ENCODE measurements at places on chromosomes 11 and 22.

DNA sequence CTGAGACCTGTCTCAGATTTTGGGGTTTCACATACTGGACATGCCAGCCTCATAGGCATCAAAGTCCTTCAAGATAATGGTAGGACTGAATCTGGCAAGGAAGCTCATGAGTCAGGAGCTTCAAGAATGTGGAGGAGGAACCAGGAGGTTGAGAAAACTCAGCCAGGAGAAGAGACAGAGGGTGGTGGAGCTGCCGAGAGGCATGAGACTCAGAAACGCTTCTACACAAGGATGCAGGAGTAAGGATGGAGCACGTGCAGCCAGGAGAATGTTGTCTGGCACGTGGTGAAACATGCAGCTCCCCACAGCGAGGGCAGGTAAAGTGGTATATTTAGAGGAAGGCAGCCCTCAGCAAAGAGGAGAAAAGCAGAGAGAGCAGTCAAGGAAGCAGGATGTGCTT lies 148.7 kb upstream of the ISX start:
- no peak for DNase-seq

DNA sequence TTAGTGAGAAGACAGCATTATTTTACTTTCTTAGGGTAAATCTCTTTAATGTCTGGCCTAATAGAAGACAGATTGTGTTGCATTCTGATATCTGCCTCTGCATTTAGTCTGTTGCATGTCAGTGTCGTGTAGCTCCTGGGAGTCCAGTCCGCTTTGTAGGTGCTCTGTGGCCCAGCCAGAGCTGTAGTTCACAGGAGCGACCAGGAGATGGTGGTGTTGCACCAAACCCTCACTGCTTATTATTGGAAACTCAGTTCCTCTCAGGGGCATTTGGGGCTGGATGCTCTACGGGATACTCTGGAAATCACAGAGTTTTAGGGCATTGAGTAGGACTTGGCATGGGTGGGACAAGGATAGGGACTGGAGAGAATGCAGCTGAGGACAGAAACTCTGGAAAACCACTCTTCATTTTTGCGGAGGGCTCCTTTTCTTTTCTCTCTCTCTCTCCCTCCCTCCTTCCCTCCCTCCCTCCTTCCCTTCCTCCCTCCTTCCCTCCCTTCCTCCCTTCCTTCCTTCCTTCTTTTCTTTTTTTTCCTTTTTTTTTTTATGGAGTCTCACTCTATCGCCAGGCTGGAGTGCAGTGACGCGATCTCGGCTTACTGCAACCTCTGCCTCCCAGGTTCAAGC lies 21.7 kb downstream of the MIAT start:
- peak; percentile 69 for DNase-seq

- DNase-seq = peak; percentile 97
Measured at GRCh38 chr11:75814677-75815344, at the start of gene UVRAG. Gene UVRAG, plus strand, starts transcription at chr11:75815210. Its CDS starts 198 bp downstream, at chr11:75815408.

GRCh38 chr11:1832920-1833295 lies 1.9 kb upstream of the SYT8 start:
- no peak for DNase-seq

DNA sequence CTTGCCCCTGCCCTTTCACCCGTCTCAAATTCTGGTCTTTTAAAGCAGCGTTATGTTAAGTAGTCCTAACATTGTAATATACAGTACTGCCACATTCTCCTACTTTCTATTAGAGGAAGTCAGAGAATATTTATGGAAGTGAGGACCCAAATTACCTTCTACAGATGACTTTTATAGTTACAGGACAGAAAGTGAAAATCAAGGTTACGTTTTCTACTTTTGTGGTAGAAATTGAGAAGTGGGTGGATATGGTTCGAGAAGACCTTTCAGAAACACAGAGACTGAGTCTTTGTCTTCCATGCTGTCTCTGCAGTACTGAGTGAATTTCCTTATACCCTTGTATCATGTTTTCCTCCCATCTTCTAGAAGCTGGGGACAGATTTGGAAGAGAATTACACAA lies 17.1 kb downstream of the SC5D start:
- no peak for DNase-seq

DNA sequence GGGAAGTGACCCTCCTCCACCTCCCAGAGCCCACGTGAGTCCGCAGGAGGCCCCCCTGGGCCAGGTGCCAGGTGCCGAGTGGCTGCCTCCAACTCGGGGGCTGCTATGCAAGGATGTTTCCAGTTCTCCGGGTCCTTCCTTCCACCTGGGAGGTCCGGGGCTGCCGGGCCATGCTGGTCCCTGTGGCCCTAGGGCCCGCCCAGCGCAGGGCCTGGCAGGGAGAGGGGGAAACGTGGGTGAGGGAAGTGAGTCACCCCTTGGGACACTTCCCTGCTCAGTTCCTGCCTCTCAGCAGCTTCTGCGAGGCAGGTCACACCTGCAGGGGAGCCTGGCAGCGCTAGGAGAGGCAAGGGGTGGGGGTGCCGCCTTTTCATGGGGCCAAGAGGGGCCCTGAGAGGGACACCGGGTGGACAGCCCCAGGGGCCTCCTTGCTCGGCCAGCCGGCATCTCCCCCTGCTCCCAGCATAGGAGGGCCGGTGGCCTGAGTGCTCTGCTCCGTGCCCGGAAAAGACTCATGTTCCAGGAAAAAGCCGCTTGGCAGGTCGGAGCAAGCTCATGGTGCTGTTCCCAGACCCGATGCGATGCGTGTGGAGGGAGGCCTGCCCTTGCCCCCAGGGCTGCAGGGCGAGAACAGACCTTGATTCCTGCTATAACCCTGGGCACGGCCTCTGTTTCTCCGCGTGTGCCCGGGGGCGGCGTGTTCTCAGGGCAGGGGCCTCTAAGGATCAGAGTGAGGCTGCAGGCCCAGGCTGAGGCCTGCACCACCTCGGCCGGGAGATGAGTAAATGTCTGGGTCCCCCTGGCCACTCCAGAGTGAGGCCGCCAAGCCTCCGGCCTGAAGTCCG lies 30.3 kb upstream of the WNT7B start:
- no peak for DNase-seq

- no peak for DNase-seq
Measured at GRCh38 chr11:76376746-76377558, 4.0 kb downstream of the THAP12 start.

- no peak for DNase-seq
Measured at GRCh38 chr11:106276126-106276525, 198.7 kb downstream of the AASDHPPT start.

DNA sequence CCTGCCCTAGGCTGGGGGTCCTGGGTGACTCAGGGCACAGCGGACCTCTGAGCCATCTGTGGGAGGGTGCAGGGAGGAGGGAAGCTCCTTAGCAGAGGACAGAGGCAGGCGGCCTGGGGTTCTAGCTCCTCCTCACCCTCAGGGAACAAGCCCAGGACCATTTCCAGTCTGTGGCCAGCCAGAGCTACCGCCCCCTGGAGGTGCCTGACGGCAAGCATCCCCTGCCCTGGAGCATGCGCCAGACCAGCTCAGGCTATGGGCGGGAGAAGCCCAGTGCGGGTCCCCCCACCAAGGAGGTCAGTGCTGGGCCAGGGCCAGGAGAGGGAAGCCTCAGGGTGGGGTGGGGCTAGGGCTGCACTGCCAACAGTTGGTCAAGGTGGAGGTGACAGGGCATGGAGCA lies 26.0 kb upstream of the LRRC10B start:
- DNase-seq = peak; percentile 23

- DNase-seq = no peak
Measured at GRCh38 chr11:61297341-61297740, 2.2 kb upstream of the VWCE start.

- DNase-seq = peak; percentile 89
Measured at GRCh38 chr22:37242395-37242918, 1.6 kb downstream of the RAC2 start.

DNA sequence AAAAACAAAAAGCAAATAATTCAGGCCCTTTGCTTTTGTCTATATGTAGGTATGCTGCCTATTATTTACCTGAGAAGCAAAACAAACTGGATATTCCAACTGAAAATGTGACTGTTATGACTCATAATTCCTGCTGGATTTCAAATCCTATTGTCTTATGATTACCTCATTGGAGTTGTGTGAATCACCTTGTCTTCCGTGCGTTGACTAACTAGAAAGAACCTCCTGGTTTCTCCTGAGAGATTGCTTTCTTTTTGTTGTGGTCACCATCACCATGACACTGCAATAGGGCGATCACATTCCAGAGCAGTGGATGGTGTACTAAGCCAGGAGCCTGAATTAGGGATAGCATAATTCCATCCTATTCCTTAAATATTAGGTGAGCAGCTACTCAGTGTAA lies 23.0 kb upstream of the EXPH5 start:
- DNase-seq = no peak

- DNase-seq = no peak
Measured at GRCh38 chr11:45043755-45044475, 93.2 kb upstream of the TP53I11 start.

DNA sequence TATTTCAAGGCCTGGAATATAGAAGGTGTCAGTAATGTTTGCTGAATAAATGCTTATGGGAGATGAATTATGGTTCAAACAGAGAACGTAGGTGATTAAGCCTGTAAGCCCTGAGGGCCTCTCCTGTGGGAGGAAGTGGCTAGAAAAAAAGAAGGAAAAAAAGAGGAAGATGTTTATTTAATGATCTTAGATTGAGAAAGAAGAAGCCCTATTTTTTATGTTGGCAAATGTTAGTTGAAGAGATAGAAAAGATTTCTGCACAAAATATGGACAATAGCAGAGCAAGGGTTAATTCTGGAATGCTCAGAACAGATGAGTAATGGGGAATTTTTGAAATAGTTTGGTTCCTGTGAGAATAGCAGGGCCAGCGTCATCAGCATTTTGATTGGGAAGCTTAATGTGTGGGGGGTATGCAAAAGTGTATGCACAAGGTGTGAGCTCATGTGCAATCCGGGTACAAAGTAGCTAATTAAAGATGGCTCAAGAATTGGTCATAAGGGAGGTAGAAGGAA lies 95.7 kb downstream of the TEAD1 start:
- no peak for DNase-seq

- DNase-seq = no peak
Measured at GRCh38 chr11:73916435-73916834, 34.4 kb upstream of the DNAJB13 start.

GRCh38 chr11:101129203-101129943 lies at the start of gene PGR:
Gene PGR, minus strand, starts transcription at chr11:101129813. Its CDS starts 743 bp downstream, at chr11:101129070.
- no peak for DNase-seq

DNA sequence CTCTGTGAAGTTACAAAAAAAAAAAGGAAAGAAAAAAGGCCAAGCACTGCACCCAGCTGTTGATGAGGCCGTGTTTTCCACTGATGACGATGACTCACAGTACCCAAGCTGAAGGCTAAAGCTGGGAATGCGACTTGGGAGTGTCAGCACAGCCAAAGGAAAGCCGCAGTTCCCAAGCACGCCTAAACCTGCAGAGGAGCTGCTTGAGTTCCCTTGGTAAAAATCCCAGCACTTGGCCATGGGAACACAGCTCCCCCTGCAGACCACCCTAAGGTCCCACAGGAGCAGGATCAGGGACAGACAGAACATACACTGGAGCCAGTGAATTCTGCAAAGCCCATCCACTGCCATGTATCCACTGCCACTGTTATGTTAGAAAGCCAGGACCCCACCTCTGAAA lies 39.9 kb downstream of the SERGEF start:
- no peak for DNase-seq

DNA sequence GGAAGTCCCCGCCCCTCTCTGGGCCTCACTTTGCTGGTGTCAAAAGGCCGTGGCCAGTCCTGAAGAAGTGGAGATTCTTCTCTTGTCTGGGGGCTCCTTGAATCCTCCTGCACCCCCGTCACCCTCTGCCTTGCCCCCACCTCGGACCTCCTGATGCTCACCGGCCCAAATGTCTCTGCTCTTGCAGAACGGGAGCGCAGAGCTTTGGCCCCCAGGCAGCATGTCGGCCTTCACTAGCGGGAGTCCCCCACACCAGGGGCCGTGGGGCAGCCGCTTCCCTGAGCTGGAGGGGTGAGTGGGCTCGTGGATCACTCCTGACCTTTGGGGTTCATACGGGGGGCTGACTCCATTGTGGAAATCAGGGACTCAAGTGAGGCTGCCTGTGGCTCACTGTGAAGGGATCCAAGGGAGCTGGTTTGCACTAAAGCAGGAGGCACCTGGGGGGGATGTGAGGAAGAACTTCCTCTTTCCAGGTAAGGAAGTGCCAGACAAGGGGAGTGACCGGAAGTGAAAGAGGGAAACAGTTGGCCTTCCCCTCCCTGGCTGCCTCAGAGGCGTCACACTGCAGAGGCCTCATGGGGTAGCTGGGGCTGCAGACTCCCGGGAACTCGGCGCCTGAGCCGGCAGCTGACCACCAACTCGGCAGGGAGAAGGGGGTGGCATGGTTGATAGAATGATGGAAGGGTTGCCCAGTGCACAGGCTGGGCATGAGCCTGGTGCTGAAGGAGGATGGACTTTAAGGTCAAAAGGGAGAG lies 23.1 kb downstream of the CSF2RB start:
- no peak for DNase-seq

DNA sequence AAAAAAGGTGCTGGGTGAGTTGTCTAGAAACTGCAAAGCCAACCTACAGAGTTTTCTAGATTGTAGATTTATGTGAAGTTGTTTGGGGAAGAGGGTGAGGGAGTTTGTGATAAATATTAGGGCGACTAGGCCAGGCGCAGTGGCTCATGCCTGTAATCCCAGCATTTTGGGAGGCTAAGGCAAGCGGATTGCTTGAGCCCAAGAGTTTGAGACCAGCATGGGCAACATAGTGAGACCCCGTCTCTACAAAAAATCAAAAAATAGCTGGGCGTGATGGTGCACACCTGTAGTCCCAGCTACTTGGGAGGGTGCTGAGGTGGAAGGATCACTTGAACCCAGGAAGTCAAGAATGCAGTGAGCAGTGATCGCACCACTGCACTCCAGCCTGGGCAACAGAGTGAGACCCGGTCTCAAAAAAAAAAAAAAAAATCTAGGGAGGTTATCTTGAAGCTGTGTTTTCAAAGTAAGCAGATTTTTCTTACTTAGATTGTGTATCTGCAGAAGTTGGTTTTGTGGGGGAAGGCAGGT lies 844 bp downstream of the APOL6 start:
- DNase-seq = no peak

DNA sequence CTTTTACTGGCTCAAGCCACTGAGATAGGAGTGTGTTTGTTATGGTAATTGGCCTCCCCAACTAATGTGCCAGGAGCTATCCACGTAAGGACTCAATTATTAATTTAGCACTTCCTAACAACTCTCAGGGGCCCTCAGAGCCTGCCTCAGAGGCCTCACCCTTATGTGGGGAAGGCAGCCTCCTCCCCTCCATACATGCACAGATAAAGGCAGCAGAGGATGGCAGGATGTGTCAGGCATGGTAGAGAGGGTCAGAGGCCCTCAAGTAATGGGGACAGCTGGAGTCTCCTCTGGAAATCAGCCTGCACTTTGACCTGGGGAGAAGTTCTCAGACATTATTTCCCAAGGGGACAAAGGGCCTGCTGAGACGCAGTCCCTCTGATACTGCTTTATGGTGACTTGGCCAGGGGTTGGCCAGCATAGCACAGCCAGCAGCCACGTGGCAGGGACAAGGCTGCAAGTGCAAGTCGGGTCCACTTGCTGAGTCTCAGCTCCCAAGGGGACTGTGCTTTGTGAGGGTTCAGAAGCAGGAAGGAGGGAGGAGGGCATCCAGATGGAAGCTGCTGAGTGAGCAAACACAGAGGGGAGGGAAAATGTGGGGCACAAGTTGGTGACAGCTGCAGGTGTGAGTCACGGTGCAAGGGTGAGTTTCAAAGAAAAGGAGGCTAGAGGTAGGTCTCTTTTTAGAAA lies 17.0 kb downstream of the MOGAT2 start:
- no peak for DNase-seq

GRCh38 chr11:77244277-77245027 lies 57.0 kb downstream of the GDPD4 start:
- no peak for DNase-seq

Measured in activated CD8-positive, alpha-beta memory T cell treated with anti-CD3 and anti-CD28 coated beads, Interleukin-2, amount 50 U/mL, for 4 hours (primary cell).